Activated naive CD8-positive, alpha-beta T cell treated with anti-CD3 and anti-CD28 coated beads, Interleukin-2, amount 50 U/mL, for 16 hours (primary cell): ENCODE measurements at places on chromosomes 1 and 21.

GRCh38 chr1:207959141-207959825 lies 48.4 kb upstream of the CD34 start:
- no peak for DNase-seq

DNA sequence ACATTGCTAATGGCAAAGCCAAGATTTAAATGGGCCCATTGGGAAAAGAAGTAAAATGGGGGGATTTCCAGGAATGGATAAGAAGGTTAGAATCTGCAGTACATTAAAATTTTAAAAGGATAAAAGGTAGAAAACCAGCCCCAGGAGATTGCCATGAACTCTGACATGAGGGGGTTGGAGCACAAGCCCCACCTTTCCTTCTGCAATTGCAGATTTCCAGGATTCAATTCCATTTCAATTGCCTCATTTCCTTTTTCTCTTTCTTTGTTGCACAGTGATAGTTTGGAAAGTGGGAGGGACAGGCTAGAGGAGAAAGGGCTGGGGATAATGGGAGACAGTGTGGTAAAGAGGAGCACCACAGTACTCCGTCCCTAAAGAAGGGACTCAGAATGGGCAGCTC lies 238.5 kb upstream of the RAB4A start:
- no peak for DNase-seq

DNA sequence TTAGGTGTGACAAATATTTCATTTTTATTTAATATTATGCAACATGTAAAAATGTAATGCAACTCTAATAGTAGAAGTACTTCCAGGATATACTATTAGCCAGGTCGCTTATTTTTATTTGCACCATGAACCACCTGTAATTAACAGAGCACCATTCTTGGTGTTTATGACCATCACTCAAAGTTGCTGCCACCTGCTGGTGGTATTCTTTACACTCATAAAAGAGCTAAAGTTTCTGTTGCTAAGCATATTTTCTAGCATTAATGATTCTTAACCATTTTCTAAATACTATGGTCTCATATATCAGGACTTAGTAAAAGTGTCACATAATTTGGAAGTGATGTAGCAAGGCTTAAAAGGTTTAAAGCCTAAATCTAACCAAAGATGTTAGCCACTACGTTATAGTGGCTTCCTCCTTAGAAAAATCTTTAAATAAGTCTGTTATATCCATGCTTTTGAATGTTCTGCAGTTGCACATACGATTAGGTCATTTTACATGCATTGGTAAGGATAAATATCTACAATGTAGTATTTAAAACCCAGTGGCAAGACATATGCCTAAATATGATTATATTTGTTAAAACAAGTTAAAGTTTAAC lies 244.5 kb downstream of the NEGR1 start:
- DNase-seq = no peak

GRCh38 chr1:93678491-93678890 lies 3.1 kb downstream of the BCAR3 start:
- no peak for DNase-seq

GRCh38 chr1:236948381-236948780 lies 55.9 kb downstream of the MT1HL1 start:
- DNase-seq = no peak

GRCh38 chr1:180231506-180231921 lies 1.4 kb downstream of the LHX4 start:
- DNase-seq = no peak

DNA sequence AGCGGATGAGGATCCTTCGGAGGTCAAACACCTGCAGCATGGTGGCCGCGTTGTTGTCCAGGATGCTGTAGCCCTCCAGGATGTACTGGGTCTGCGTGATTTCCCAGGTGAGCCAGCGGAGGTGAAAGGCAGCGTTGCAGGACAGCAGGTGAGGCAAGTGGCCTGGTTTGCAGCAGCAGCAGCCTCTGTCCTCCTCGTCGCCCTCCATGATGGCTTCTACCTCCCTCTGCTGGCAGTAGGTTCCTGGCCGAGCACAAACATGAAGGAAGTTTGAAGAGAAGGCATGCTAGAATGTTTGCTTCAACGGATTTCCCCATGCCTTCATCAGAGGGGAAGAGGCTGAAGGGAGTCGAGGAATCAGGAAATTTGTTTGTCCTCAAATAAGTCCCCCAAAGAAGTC lies 74.7 kb downstream of the NTPCR start:
- DNase-seq = no peak

DNA sequence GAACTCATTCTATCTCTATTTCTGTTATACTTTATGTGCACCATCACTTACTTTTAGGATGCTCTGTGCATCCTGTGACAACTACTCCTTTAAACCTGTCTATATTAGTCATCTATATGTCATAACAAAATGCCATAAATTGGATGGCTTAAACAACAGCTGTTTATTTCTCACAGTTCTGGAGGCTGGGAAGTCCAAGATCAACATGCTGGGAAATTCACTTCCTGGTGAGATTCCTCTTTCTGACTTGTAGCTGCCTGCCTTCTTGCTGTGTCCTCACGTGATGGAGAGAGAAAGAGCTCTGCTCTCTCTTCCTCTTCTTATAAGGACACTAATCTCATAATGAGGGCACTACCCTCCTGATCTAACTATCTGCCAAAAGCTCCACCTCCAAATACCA lies 62.3 kb upstream of the RCOR3 start:
- DNase-seq = no peak

GRCh38 chr1:200302921-200303290 lies 106.9 kb downstream of the ZNF281 start:
- DNase-seq = no peak
